ENCODE measurements at places on chromosomes 2 and 18.

DNA sequence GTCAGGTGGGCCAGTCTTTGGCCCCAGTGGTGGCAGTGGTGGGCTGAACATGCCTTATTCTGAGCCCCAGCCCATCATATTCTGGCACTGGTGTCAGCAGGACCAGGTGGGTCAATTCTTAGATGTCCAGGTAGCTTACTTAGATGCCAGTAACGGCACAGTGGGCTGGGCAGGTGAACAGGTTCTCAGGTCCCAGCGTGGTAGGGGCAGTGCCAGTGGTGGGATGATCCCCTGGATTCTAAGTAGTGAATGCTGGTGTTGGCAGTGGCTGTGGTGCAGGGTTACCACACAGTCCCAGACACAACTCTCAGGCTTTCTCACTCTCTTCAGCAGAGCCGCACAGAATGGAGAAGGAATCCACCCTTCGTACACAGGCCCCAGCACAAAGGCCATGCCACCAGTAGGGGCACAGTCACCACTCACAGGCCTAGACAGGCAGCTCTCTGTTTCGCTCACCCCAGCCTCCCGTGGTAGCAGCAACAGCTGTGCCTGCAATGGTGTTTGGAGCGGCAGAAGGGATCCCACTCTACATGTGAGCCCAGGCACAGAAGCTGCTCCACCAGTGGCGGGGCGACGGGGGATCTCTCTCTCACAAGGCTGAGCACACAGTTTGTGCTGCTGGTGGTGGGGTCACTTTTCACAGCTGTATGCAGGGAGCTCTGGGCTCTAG is 97.3 kb downstream of the ANKRD12 start:
- no peak for DNase-seq

GRCh38 chr18:58520969-58521368 is 107.9 kb downstream of the ALPK2 start:
- DNase-seq: no peak

GRCh38 chr2:96413323-96413722 is 77.8 kb downstream of the NCAPH start:
- no peak for DNase-seq

DNA sequence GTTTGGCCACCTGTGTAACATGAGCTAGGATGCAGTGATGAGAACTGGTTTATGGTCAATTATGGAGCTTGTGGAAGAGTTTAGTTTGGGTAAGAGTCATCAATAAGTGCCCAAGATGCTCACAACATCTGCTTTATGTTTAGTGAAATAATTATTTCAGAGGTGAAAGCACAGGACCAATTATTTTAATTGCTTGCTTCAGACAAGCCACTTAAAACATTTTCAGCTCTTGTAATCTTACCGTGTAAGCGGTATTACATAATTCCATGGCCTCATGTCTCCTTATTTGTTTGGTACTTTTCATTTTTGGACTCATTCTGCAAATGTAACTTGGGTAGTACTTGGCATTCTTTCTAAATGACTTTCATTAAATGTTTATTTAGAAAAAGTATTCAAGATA is 5.4 kb downstream of the B3GNT2 start:
- no peak for DNase-seq

GRCh38 chr2:168738062-168738461 is 64.4 kb upstream of the NOSTRIN start:
- no peak for DNase-seq

- no peak for DNase-seq
Measured at GRCh38 chr2:136359121-136359965, 241.4 kb upstream of the CXCR4 start.

DNA sequence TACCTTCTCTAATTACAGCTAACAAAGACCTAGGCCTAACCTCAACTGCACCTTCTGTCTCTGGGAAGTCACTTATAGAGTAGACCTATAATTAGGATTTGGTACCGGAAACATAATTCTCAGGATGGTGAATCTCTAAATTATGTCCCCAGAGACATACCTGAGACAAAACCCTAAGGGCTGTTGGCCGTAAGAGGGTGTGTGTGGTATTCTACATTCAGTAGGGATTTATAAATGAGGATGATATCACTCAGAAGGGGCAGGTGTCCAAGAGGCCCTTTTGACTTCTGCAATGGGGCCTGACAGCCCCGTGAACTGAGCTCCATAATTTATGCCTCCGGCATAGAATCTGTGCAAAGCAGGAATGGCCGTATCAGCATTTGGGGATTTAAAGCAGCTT is 13.5 kb upstream of the DARS1 start:
- no peak for DNase-seq

- DNase-seq: no peak
Measured at GRCh38 chr2:98734823-98735260, 3.9 kb upstream of the MGAT4A start.

- no peak for DNase-seq
Measured at GRCh38 chr18:64518191-64518590, 369.3 kb upstream of the LINC00305 start.

All from activated T-cell treated with anti-CD3 and anti-CD28 coated beads for 1 hour (primary cell).